Glutamatergic neuron (in vitro differentiated cells): ENCODE measurements at places on chromosomes 13 and 19. TPM values are rescaled to one million over a fixed set of nuclear protein-coding genes. Genes with fewer than 3 reads are reported as not detected.

The ITGBL1 gene
- total RNA-seq: not detected

The TRPC4 gene
- not detected for total RNA-seq

The CCDC159 gene
- 8.0 TPM for total RNA-seq

The C19orf85 gene
- not detected for total RNA-seq

The CBARP gene
- 74.7 TPM for total RNA-seq

The ANO8 gene
- 98.8 TPM for total RNA-seq

The GAPDHS gene
- not detected for total RNA-seq

The DZIP1 gene
- 18.1 TPM for total RNA-seq

The LRFN3 gene
- total RNA-seq: 40.6 TPM

The IGFLR1 gene
- 4.7 TPM for total RNA-seq

The ATXN8OS gene
- not detected for total RNA-seq

The CGB5 gene
- total RNA-seq: not detected

The SUGT1 gene
- 57.9 TPM for total RNA-seq

The MISP gene
- 1.1 TPM for total RNA-seq

The PEAK3 gene
- total RNA-seq: not detected

The KLK2 gene
- total RNA-seq: not detected
